IMR-90 (cell line): ENCODE measurements at places on chromosomes 5 and 9.

- no peak for DNase-seq
Measured at GRCh38 chr9:27497883-27498417, 26.1 kb upstream of the IFNK start.

DNA sequence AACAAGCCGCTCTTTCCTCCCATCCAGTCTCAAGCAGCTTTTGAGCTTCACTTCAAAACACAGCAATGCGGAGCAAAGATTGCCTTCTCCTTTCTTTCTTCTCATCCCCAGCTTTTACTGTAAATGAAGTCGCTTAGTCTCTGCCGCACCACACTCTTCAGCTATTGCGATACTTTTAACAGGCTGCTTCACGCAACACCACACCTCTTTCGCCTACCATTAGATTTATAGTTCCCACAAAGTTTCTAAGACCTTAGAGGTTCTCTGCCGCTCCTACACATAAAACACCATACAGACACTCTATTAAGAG, 711 bp downstream of the PGGT1B start:
- peak; percentile 8 for DNase-seq

GRCh38 chr5:19044311-19044710, 943.7 kb downstream of the CDH18 start:
- no peak for DNase-seq

DNA sequence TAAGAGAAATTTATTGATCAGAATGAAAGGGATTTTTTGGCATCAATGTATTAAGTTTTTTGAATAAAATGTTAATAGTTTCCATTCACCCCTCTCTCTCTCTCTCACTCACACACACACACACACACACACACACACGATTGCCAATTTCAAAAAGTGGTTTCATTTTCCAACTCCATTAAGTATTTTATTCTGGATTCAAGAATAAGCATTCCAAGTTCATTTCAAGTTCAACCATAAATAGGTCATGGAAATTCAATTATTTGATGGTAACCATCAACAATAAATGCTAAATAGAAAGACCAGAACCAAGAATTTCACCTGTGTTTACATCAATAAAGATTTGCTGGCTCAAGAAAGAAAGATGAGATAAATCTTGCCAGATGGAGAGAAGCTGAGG, 171.6 kb downstream of the ADAMTS12 start:
- DNase-seq, result no peak

DNA sequence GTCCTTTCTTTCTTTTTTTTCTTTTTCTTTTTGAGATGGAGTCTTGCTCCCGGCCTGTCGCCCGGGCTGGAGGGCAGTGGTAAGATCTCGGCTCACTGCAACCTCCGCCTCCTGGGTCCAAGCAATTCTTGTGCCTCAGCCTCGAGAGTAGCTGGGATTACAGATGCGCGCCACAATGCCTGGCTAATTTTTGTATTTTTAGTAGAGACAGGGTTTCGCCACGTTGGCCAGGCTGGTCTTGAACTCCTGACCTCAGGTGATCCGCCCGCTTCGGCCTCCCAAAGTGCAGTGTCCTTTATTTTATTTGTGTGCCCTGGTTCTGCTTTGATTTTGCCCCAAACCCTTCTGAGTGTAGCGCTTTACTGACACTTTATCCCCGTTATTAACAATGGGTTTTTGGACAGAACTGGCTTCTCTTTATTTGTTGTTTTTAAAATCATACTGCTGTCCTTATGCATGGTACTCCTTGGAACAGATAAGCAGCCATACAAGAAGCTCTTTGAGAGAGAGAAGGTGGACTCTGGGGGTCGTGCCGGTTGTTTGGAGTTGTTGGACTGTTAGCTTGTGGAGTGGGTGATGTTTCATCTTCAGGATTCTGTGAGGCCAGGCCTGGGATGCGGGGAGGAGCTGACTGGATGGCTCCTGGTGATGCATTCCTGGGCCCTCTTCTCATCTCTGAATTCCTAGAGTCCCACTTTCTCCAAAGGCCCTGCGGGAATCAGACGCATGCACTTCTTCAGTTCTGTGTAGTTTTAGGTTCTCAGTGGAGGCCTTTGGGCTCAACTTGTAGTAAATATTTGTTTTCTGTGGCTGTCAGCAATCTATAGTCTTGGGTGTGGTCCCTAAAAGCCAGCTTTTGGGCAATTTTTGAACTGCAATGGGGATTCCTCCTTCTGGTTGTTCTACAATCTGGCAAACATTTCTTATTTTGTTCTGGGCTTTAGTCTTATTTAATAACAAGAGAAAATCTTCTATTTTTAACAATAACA, 47.8 kb downstream of the PTTG1 start:
- DNase-seq, result no peak

GRCh38 chr5:158953929-158954534, 145.7 kb downstream of the EBF1 start:
- DNase-seq, result no peak

- DNase-seq, result no peak
Measured at GRCh38 chr9:68703672-68704071, 1.4 kb upstream of the PIP5K1B start.

- no peak for DNase-seq
Measured at GRCh38 chr5:93423300-93423699, 157.7 kb downstream of the NR2F1-AS1 start.

GRCh38 chr9:72599874-72600534, 78.6 kb downstream of the TMC1 start:
- no peak for DNase-seq

DNA sequence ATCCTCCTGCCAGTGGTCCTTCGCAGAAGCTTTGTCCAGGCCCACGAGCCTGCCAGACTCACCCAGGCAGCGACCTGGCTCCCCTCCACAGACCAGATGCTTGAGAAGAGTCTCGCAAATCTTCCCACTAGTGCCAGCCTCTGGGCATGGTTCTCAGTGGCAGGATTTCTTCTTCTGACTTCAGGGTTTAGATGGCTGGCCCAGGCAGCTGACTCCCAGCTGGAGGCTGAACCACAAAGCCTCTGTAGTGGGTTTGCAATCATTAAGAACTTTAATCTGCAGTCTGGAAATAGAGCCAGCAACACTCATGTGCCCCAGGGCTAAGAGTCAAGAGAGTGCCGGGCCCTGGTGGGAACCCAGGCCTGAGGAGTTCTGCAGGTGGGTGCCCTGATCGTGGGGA, 90.6 kb upstream of the ICE1 start:
- no peak for DNase-seq

- no peak for DNase-seq
Measured at GRCh38 chr9:110168486-110168885, 39.5 kb downstream of the C9orf152 start.

- DNase-seq, result peak; percentile 78
Measured at GRCh38 chr5:128774605-128775004, 190.7 kb upstream of the SLC27A6 start.

DNA sequence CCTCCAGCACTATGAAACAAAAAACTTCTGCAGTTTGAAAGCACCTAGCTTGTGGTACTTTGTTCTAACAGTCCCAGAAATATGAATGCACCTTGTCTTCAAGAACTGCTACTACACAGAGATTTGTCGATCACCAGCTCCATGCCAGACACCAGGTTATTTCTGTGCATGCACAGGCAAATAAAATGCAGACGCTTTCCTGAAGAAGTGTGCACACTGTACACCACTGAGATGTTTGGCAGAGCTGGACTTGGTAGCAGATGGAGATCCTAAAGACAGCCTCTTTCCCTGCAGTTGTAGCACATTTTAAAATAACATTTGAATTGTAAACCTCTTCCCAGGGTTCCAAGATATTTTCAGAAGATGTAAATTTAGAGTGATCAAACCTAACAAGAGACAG, 730.0 kb downstream of the MTRR start:
- no peak for DNase-seq

GRCh38 chr5:78341440-78341839, 19.0 kb upstream of the SCAMP1 start:
- DNase-seq, result no peak

GRCh38 chr9:136255166-136255538, 9.5 kb upstream of the QSOX2 start:
- peak; percentile 48 for DNase-seq

DNA sequence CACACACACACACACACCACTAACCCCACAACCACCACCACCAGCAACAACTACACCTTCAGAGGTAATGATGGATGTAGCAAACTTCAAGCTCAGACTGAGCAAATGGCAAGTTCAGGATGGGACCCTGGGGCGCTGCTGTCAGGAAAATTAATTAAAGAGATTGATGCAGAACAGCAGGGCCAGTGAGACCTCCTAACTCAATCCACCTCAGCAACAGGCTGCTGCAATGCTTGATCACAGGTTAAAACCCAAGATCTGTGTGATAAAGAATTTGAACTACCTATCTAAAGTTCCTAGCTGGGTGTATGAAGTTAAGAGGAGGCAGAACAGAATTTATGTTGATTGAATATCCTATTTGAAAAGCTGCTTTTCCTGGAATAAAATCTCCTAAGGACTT, 140.3 kb upstream of the FER start:
- DNase-seq, result no peak

DNA sequence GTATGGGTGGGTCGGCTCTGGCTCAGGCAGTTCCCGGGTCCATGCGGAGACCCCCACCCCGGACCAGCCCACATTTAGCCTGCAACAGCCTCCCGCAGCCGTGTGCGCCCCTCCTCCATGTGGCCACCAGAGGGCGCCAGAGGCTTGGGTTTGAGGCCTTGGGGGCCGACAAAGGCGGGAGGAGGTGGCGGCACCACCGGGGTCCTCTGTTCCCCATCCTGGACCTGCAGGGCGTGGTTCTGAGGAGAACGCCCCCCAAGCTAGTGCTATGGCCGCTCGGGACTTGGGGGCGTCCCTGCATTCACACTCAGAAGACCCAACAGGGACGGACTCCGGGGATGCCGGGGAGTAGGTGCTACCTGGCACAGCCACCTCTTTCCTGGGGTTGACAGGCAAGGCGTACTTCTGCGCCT, 16.5 kb downstream of the ASS1 start:
- DNase-seq, result peak; percentile 12

DNA sequence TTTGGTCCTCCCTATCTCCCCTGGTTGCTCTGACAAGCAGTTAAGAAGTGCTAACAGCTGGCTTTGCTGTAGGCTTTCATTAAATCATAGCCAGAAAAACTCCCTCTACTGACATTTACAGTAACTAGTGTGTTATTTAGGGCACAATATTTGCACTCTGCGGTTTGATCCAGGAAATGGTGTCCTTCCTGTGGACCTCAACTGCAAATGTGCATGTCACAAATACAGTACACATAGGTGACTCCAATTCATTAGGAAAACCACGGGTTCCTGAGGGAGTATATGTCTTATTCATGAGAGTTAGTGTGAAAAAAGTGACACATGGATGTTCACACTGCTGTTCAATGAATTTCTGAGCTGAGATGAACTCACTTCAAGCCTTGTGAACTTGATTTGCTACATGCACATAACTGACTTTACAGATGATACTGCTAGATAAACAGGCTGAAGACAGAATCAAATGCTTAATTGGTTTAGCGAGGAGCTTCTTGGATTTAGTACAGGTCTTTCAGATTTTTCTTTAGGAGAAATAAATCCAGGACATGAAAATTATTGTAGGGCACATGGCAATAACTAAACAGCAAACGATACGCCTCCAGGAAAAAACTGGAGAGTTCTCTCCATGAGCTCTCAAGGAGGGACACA, 281.5 kb downstream of the EFNA5 start:
- peak; percentile 54 for DNase-seq

DNA sequence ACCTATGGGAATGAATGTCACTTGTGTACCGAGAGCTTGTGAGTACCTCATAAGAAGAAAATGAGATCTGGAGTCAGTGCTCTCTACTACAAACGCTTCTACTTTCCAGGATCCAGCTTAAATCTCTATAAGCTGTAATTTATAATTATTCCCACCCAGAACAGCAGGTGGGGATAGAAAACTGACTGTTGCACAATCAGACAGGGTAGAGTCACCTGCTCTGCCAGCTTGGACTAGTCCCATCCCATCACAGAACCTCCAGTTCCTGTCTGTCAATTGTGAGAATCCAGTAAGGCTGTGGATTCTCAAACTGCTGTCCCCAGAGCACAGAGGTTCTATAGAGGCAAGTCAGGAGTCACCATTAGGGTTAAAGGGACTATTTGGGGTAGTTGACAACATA, 2.0 kb downstream of the SPINK7 start:
- DNase-seq, result no peak

- no peak for DNase-seq
Measured at GRCh38 chr5:175166026-175166425, 278.0 kb downstream of the DRD1 start.

DNA sequence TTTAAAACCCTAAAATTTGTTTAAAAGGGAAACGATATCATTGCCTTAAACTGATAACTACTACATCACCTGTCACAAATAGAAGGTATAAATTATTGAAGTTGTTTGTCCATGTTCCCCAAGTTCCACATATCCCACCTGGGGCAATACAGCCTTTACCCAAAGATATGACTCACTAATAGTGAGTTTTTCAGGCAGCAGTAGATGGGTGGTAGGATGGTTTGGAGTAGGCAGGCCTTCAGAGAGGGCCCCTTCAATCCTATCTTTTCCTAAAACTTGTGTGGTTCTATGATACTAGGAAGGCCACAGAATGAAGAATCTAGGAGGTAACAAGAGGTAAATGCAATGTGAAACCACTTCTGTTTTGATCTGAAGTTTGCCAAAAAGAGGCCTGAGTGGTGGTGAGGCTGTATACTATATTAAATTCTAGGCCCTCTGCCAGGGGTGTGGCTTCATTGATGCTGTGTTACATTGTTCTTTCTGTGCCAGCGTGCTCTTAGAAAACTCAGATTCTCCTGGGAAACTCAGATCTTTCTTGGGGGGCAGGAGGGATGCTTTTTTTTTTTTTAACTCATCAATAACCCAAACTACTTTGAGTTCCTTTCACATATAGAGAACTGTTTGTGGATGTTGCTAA, 7.2 kb downstream of the CYSTM1 start:
- no peak for DNase-seq

GRCh38 chr9:109245310-109245897, 75.5 kb downstream of the EPB41L4B start:
- no peak for DNase-seq

DNA sequence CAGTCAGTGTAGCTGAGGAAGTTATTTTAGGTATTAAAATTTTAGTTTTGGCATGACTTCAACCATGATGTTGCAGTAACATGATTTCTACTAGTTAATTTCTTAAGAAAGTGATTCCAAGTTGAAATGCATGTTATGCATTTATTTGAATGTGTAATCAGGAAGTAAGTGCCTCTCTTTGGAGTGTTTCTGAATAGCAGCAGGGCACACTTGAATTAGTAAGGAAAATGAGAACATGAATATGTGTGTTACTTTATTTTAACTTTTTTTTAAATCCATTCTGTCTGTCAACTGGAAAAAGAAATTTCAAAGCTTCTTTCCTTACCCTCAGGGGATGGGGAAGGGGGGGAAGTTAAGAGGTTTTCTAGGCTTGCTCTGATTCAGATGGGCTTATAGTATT, 40.4 kb downstream of the CTNNA1 start:
- peak; percentile 34 for DNase-seq

DNA sequence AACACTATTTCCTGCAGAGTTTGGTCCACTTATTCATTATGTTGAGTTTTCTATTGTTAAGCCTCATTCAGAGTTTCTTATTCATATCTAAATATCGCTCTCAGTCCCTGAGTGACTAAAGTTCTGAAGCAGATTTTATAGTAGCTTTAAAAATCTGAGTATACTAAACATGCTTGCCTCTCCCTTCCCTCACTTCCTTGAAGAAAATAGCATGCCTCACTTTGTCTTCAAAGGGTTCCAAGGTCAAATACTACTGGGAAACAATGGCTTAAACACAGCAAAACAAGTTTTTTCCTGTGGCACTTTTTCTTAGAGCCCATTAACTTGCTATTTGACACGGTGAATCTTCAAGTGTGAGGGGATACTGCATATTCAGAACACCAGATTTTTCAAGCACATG, 41.1 kb upstream of the DAB2 start:
- DNase-seq, result no peak

GRCh38 chr5:102554728-102555127, 55.9 kb upstream of the SLCO6A1 start:
- DNase-seq, result no peak
